Neural progenitor cell (in vitro differentiated cells): ENCODE measurements at places on chromosomes 5 and 9. TPM values are rescaled to one million over a fixed set of nuclear protein-coding genes. Genes with fewer than 3 reads are reported as not detected.

GRCh38 chr9:136685216-136685615, 2.0 kb downstream of the AGPAT2 start:
- DNase-seq: no peak

DNA sequence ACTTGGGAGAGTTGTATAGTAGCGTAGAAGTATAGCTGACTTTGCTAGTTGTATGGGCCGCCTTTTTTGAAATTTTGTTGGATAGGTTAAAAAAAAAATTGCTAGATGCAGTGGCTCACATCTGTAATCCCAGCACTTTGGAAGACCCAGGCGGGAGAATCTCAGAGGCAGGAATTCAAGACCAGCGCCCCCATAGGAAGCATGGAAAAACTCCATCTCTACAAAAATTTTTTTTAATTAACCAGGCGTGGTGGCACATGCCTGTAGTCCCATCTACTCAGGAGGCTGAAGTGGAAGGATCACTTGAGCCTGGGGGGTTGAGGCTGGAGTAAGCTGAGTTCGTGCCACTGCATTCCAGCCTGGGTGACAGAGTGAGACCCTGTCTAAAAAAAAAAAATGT, 59.2 kb downstream of the SMC5 start:
- peak; percentile 24 for DNase-seq

DNA sequence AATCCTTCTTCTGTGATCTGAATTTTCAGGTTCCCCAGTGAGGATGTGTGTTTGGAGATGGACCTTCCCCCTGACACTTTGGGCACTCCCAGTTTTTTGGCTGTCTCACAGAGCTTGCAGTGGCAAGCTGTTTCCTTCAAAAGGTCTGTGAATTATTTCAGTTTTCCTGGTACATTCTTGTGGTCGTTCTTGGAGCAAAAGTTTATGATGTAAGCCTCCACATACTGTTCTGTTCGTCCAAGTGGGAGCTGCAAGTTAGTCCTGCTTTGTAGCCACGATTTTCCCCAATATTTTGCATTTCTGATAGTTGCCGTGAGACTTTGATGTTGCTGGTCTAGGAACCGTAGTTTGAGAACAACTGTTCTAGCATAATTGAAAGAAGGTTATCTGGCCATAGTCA, 88.3 kb downstream of the MTAP start:
- no peak for DNase-seq

GRCh38 chr9:108536836-108537601, 318.8 kb downstream of the ACTL7B start:
- DNase-seq: no peak

DNA sequence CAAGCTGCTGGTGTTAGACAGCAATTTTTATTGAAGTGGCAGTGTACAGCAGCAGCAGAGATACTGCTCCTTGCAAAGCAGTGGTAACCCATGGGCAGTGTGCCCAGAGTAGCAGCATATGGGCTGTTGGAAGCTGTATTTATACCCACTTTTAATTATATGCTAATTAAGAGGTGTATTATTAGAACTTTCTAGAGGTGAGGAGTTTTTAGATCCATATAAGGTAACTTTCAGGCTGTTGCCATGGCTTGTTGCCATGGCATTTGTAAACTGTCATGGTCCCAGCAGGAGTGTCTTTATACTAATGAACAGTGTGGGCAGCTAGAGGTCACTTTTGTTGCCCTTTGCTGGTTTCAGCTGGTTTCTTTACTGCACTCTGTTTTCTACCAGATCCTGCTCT, 3.7 kb upstream of the PJA2 start:
- peak; percentile 58 for DNase-seq

- no peak for DNase-seq
Observed at GRCh38 chr5:137022725-137023124, 476.4 kb downstream of the SPOCK1 start.

- DNase-seq: no peak
Observed at GRCh38 chr5:72817076-72817481, 618 bp downstream of the TNPO1 start.

- no peak for DNase-seq
Observed at GRCh38 chr9:2127486-2127885, 112.3 kb downstream of the SMARCA2 start.

The CARTPT gene
- total RNA-seq: not detected in 2 replicates

The GDNF gene
- 0.09 TPM in 1 of 2 replicates, not detected in the other for total RNA-seq
